ENCODE measurements at places on chromosomes 11 and 22.

DNA sequence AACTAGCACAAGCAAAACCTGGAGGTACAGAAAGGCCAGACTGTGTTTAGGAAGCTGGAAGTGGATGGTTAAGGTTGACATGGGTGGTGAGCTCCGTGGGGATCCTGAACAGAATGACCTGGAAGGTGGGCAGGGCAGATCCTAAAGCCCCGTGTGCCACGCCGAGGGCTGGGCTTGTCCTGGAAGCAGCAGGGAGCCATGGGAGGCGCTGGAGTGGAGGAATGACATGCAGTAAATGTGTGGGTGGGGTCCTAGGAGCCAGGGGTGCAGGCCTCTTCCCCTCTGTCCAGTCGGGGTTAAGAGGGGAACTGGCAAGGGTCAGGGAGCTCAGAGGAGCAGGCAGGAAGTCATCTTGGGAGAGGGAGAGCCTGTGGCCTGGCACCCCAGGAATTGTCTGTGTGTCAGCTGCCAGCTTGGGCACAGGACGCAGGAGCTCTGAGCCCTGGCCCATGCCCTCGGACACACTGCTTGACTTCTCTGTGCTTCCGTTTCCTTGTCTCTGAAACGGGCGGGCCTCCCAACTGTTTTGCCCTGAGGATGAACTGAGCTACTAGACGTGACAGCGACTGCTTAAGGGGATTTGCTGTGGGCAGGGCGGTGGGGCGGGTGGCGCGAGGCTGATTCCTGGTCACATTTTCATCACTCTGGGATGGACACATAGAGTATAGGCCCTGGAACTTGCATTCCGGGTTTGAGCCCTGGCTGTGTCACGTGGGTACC lies 75.7 kb downstream of the MPPED1 start:
- DNase-seq = no peak

DNA sequence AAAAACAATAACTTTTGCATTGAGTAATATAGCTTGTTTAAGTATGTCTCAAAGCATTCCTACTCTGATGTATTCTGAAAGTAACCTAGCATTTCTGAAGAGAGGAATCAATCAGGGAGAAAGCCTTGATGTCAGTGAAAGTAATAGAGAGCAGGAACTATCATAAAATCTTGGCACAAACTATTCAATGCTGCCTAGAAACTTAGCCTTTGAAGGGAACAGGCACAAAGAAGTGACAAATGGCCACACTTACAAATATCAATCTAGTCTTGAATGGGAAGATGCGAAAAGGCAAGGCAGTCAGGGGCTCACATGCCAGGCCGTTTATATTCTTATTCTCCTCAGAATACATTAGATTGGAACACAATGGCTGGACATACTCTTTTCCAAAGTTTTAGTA lies 576.5 kb upstream of the ANO3 start:
- DNase-seq = no peak

- DNase-seq = no peak
Observed at GRCh38 chr22:32327596-32328171, 30.0 kb upstream of the RFPL3 start.

- no peak for DNase-seq
Observed at GRCh38 chr11:502288-503178, 4.5 kb downstream of the RNH1 start.

DNA sequence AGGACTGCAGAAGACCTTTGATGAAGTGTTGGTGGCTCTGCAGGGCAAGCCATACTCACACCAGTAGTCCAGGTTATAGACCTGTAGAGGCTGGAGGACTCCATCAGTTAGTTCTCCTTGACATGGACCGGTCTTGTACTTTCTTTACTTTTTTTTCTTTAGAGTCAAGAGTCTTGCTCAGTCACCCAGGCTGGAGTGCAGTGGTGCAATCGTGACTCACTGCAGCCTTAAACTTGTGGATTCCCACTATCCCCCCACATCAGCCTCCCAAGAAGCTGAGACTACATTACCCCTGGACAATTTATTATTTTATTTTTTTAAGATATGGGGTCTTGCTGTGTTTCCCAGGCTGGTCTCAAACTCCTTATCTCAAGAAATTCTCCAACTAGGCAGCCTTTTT lies 49.6 kb upstream of the E2F8 start:
- peak; percentile 27 for DNase-seq
